RWPE2 (cell line): ENCODE measurements at places on chromosomes 12 and 14.

DNA sequence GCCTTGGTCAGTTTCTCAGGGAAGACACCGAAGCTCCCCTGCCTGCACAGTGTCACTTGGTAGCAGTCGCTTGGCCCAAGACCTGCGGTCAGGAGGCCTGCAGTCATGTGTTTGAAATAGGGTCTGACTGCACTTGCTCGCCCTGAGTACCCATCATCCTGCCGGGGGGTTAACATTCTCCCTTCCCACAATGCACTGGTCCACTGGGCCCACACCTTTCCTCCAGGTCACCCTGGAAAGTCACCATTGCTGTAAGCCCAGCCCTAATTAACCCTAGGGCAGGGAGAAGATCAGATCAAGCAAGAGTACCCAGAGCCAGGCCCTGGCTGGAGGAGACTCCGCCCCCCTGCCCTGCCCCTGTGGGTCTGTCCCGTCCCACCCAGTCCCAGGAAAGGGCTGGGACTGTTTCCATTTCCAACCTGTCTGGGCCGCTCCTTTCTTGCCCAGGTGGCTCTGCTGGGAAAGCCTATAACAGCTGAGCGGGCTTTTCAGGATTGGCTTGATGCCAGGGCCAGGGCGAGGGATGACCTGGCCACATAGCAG lies 87.1 kb downstream of the ZFP36L1 start:
- no peaks in the 10 kb centered on the region for H3K36me3 ChIP-seq
- H3K4me1 ChIP-seq = peaks cover 38% of the 10 kb centered on the region
- peak overlapping the region; percentile 100 for H3K27ac ChIP-seq

DNA sequence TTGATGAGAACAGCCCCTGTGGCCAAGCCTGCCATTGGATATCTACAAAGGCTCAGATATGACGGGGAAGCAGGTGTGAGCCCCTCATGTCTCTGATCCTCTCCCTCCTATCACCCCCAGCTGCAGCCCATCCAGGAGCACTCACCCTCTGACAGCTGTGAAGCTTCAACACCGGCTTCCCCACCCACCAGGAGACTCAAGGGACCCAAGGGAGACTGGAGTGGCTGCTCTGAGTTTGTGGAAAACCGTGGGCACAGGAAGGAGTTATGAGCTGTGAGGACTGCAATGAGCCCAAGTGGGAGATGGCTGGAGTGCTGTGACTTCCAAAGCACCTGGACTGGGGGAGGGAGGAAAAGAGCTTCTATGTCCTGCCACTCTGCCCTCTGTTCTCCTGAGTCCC lies 7.9 kb downstream of the IFI27L2 start:
- no peaks in the 10 kb centered on the region for H3K4me1 ChIP-seq
- no peak overlapping the region for H3K4me3 ChIP-seq
- H3K36me3 ChIP-seq = no peaks in the 10 kb centered on the region
- H3K27ac ChIP-seq = no peak overlapping the region
- H3K27me3 ChIP-seq = no peaks in the 10 kb centered on the region
- DNase-seq = no peak

DNA sequence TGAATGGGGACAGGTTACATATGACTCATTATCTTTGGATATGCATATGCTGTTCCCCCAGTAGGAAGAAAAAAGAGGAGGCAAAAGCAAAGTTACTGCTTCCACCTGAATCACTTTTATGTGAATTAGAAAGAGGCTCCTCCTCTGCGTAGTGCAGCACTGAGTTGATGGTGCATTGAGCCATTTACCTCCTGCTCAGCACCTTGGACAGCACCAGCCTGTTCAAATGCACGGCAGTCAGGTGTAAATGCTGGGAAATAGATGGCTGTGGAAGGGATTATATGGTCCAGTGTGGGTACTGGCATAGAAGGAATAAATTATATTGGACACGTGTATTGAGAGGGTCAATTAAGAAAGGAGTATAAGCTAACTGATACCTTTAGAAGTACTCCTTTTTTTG lies 541.9 kb upstream of the SEL1L start:
- no peak overlapping the region for H3K4me3 ChIP-seq
- no peak overlapping the region for H3K27ac ChIP-seq
- H3K27me3 ChIP-seq = no peaks in the 10 kb centered on the region
- DNase-seq = no peak
- H3K36me3 ChIP-seq = no peaks in the 10 kb centered on the region

- no peaks in the 10 kb centered on the region for H3K36me3 ChIP-seq
- DNase-seq = no peak
Measured at GRCh38 chr14:95174184-95174792, 17.0 kb upstream of the DICER1 start.

- H3K27ac ChIP-seq = peak overlapping the region; percentile 39
- peaks cover 30% of the 10 kb centered on the region for H3K4me1 ChIP-seq
- no peaks in the 10 kb centered on the region for H3K27me3 ChIP-seq
- no peak overlapping the region for H3K4me3 ChIP-seq
- DNase-seq = no peak
- no peaks in the 10 kb centered on the region for H3K36me3 ChIP-seq
Measured at GRCh38 chr12:82414044-82414443, 55.7 kb downstream of the METTL25 start.

- H3K4me1 ChIP-seq = peaks cover 5% of the 10 kb centered on the region
- peaks cover 29% of the 10 kb centered on the region for H3K27me3 ChIP-seq
Measured at GRCh38 chr12:2385529-2385928, 332.7 kb downstream of the CACNA1C start.

DNA sequence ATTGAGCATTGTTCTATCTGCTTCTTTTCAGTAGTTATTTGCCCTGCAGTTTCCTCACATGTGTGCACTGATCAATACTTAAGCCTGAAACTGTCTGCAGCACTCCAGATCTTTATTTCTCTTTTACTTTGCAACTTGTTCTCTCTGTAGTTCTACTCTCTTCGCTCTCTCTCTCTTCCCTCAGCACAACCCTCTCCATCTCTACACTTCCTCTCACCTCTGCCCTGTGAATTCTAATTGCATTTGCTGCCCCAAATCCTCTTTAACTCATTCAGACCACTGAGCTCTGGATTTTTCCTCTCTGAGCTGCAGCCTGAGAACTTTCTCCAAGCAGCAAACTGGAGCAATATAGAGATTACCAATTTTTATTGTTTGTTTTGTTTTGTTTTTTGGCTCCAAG lies 1035.5 kb downstream of the FSCB start:
- H3K36me3 ChIP-seq = no peaks in the 10 kb centered on the region
- H3K4me3 ChIP-seq = no peak overlapping the region
- H3K27ac ChIP-seq = no peak overlapping the region
- no peaks in the 10 kb centered on the region for H3K4me1 ChIP-seq
- H3K27me3 ChIP-seq = peaks cover 16% of the 10 kb centered on the region

DNA sequence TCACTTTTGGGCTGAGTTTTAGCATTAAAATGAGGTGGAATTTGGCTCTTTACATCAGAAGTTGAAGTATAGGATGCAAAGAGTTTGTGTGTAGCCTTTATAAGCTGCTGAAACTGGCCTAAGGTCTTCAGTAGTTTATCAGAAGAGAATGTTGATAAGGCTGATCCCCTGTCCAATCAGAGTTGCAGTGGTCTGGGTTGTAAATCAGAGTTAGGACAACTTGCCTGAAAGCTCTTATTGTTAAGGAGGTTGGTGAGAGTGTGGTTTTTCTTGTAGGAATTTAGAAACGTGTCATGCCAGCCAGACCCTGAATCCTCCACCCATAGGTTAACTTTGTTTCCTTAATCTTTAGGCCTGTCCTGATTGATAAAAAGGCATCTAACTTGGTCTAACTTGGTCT lies 143.5 kb downstream of the ST8SIA1 start:
- H3K27ac ChIP-seq = no peak overlapping the region
- no peaks in the 10 kb centered on the region for H3K27me3 ChIP-seq
- H3K4me3 ChIP-seq = no peak overlapping the region

- no peak for DNase-seq
- no peak overlapping the region for H3K27ac ChIP-seq
- H3K4me1 ChIP-seq = no peaks in the 10 kb centered on the region
- H3K36me3 ChIP-seq = no peaks in the 10 kb centered on the region
- no peaks in the 10 kb centered on the region for H3K27me3 ChIP-seq
Measured at GRCh38 chr12:34207858-34208257, 185.6 kb downstream of the ALG10 start.

DNA sequence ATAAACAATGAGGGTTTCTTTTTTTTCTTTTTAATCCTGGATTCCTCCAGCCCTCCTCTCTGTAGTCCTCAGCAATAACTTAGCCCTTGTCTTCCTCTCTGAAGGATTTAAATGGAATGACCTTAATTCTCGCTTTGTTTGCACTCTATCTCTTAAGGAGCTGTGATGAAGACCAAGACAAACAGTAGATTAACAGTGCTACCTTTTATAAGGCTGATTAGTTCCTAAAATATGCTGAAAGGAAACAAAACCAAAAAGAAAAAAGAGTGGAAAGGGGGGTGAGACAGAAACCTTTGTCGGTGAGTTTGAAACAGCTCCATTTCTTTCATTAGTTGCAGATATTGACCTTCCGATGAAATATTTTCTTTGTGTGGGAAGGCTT lies 38.7 kb upstream of the PTCSC3 start:
- H3K4me3 ChIP-seq = no peak overlapping the region
- no peaks in the 10 kb centered on the region for H3K4me1 ChIP-seq
- no peak overlapping the region for H3K27ac ChIP-seq

GRCh38 chr14:27072589-27072988 lies 474.8 kb upstream of the NOVA1 start:
- no peaks in the 10 kb centered on the region for H3K4me1 ChIP-seq
- H3K4me3 ChIP-seq = no peak overlapping the region
- no peak overlapping the region for H3K27ac ChIP-seq
- H3K27me3 ChIP-seq = peaks cover 6% of the 10 kb centered on the region
- H3K36me3 ChIP-seq = no peaks in the 10 kb centered on the region
- no peak for DNase-seq

- peak overlapping the region; percentile 93 for H3K27ac ChIP-seq
- H3K4me3 ChIP-seq = peak overlapping the region; percentile 88
- H3K4me1 ChIP-seq = peaks cover 45% of the 10 kb centered on the region
- no peak for DNase-seq
- H3K36me3 ChIP-seq = peaks cover 26% of the 10 kb centered on the region
Measured at GRCh38 chr14:37587131-37587803, 7.8 kb downstream of the FOXA1 start.
